ENCODE measurements at places on chromosomes 7 and 10.
A peak's percentile ranks its signal among the peaks of the same experiment; 100 is the strongest.

DNA sequence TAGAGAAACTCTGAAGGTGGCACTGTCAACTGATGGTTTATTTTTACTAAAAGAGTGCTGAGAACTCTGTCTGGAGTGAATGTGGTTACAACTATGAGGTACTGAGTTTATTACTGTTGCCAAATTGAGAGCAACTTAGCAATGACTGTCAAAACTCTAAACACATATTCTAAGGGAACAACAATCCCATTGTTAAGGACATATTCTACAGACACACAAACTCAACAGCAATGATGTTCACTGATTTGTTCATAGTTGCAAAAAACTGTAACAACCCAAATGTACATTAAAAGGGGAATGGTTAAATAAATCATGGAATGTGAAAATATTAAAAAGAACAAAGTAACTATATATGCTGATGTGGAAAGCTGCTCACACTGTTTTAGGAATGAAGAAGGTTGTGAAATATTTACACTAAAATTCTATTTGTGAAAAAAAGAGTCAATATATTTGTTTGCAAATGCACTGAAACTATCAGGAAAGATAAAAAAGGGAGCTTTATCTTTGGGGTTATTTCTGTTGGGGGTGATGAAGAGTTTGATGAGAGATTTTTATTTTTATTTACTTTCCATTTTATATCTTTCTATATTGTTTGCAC is 12.9 kb downstream of the PON2 start:
- DNase-seq, result peak; percentile 25

DNA sequence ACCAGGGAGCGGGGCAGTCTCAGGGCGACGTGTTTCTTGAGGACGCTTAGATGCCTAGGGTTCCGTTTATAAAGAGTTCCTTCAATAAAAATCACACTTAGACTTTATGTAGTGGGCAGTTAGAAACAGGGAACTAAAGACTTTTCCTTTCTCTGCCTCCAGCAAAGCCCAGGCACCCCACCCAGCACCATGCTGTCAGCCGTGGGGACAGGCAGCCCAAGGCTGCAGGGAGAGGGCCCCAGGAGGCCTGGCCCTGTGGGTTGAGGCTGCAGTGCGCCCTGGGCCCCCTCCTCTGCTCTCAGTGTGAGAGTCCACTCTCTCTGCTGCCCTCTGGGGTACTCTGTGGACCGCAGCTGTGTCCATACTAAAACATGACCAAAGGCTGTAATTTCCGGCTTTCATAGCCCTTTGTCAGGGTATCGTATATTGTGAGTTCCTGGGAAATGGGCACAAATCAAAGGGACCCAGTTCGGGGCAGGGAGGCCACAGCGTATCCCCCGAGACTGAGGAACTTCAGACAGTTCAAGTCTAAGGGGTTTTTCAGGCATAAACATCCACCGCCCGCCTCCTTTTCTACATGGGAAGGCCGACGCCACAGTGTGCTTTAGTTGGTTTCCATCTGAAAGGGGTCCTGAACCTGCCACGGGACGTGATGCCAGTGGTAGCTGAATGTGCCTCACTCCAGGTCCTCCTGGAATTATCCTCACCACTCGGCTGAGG is 59.7 kb downstream of the DNAJB6 start:
- no peak for DNase-seq

- DNase-seq, result no peak
These were observed 12.6 kb upstream of the AOAH start for GRCh38 chr7:36736899-36737211.

- peak; percentile 91 for DNase-seq
These were observed 209.7 kb downstream of the SKIDA1 start for GRCh38 chr10:21315645-21316220.

GRCh38 chr7:84817016-84817415 is 369.8 kb downstream of the SEMA3D start:
- no peak for DNase-seq

DNA sequence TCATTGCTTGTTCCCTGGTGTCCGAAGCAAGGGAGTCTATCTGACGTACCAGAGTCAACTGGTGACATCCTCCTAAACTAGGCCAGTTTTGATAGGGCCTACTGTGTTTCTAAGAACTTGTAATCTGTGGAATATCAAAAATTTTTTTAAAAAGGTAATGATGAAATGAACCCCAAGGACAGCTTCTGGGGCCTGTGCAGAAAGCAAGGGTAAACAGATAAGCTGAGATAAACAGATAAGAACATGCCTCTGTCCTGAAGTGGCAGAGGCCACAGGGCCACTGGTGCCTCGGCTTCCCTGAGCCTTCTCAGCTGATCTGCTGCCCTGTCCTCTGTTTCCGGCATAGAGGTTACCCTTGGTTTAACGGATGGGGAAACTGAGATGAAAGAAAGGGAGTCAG is 8.8 kb downstream of the GRK5 start:
- DNase-seq, result no peak

GRCh38 chr7:79421751-79422150 is 31.7 kb downstream of the MAGI2 start:
- DNase-seq, result no peak

DNA sequence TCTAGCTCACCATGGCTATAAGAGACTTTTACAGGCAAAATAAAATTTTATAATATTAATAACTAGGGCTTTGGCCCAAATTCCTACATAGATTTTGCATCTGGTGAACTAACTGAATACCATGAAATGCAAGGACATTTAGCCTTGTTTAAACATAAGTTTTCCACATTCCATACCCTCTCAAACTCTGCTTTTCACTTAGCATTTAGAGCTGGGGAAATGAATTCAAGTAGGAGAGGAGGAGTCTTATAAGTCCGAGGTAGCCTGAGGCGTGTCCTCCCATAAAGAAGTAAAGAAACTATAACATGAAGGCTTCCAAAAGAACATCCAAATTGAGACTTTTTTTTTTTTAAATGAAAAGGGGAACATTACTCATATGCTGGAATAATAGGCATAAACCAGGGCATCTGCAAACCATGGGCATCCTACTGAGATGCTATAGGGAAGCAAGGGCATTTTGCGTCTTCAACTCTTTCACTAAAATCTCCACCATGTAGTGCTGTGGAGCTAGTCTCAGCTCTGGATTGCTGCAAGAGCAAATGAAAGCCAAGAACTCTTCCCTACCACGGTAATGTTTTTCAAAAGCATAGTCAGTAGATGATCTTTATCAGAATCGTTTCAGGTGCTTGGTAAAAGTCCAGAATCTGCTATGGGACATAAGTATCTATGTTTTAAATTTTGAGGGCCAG is 79.1 kb downstream of the PALS2 start:
- no peak for DNase-seq

GRCh38 chr10:129332476-129332875 is 134.6 kb upstream of the MGMT start:
- DNase-seq, result no peak

GRCh38 chr10:8315619-8316021 is 261.1 kb downstream of the GATA3 start:
- DNase-seq, result no peak

DNA sequence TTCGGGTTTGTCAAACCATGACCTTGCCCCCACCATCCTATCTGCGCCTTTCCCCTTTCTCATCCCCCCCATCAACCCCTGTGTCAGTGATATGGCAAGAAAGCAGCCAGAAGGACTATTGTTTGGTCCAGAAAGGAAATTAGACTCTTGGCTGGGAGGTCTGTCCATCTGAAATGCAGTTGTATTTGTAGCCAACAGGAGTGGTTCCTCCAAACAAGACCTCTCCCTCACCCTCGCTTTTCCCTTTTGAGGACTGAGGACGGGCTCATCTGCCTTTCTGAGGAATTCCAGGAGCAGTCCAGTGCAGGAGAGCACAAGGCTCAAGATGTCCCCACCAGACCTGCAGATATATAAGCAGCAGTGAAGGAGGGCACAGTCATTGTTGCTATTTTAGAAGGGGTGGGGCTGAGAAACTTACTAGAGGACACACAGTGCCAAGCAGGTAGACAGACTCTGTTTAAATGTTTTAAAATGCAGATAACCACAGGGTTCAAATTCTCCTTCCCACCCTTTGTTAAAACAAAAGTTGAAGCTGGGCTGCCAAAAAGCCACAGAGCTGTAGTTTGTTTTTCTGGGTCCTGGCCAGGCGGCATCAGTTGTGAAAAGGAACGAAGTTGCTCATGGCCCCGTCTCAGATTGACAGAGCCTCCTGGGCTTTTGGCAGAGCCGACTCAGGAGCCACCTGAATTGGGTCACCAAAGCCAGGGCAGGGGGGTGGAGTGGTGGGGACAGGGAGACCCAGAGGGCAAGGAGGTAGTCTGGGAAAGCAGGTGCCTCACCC is 37.3 kb downstream of the CYP17A1 start:
- DNase-seq, result no peak

DNA sequence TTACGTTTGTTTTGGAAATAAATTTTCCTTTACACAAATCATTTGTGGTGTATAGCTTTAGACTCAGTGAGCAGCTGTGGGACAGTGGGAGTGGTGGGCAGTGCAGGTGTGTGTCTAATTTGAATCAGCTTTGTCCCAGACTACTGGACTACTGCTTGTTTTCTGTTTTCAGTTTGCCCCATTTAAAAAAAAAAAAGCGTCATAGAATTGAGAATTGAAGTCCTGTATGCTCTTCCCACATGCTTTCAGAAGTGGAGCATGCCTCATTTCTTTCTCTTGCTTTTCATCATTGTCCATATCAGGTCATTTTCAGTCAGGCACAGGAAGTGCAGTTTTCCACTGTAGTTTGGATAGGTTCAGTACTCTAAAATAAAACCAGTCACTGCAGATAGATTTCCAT is 66.1 kb downstream of the SHH start:
- DNase-seq, result no peak

- DNase-seq, result no peak
These were observed 453 bp upstream of the GALNT17 start for GRCh38 chr7:71131256-71132126.

- DNase-seq, result peak; percentile 19
These were observed 95.0 kb downstream of the DGKB start for GRCh38 chr7:14807507-14807906.

DNA sequence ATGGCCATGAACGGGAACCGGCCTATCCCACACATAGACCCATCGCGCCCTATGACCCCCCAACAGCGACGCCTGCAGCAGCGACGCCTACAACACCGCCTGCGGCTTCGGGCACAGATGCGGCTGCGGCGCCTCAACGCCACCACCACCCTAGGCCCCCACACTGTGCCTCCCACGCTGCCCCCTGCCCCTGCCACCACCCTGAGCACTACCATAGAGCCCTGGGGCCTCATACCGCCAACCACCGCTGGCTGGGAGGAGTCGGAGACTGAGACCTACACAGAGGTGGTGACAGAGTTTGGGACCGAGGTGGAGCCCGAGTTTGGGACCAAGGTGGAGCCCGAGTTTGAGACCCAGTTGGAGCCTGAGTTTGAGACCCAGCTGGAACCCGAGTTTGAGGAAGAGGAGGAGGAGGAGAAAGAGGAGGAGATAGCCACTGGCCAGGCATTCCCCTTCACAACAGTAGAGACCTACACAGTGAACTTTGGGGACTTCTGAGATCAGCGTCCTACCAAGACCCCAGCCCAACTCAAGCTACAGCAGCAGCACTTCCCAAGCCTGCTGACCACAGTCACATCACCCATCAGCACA is 9.5 kb downstream of the POLD2 start:
- no peak for DNase-seq

DNA sequence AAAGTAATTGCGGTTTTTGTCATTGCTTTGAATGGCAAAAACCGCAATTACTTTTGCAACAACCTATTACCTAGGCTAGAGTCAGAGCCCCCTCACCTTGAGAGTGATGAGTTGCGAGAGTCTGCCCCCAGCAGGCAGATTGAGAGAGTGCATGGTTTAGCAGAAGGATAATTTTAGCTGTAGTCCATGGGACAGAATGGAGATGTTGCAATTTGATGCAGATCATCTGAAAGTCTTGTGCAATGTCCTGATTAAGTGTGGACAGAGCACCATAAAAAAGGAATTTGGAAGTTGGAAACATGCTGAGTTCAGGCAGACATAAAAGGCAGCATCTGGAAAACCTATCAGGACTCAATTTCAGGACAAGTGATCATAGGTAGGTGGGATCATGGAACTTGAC is 48.7 kb downstream of the GPR141 start:
- peak; percentile 27 for DNase-seq

GRCh38 chr7:110943701-110944345 is 147.1 kb upstream of the LRRN3 start:
- DNase-seq, result peak; percentile 86

- peak; percentile 75 for DNase-seq
These were observed 104.0 kb downstream of the TRIL start for GRCh38 chr7:28853834-28854749.

- no peak for DNase-seq
These were observed 4.5 kb upstream of the NPY start for GRCh38 chr7:24279512-24279911.

GRCh38 chr7:124686543-124687171 is 78.9 kb downstream of the GPR37 start:
- no peak for DNase-seq

- peak; percentile 39 for DNase-seq
These were observed 918 bp downstream of the NET1 start for GRCh38 chr10:5413012-5413938.

DNA sequence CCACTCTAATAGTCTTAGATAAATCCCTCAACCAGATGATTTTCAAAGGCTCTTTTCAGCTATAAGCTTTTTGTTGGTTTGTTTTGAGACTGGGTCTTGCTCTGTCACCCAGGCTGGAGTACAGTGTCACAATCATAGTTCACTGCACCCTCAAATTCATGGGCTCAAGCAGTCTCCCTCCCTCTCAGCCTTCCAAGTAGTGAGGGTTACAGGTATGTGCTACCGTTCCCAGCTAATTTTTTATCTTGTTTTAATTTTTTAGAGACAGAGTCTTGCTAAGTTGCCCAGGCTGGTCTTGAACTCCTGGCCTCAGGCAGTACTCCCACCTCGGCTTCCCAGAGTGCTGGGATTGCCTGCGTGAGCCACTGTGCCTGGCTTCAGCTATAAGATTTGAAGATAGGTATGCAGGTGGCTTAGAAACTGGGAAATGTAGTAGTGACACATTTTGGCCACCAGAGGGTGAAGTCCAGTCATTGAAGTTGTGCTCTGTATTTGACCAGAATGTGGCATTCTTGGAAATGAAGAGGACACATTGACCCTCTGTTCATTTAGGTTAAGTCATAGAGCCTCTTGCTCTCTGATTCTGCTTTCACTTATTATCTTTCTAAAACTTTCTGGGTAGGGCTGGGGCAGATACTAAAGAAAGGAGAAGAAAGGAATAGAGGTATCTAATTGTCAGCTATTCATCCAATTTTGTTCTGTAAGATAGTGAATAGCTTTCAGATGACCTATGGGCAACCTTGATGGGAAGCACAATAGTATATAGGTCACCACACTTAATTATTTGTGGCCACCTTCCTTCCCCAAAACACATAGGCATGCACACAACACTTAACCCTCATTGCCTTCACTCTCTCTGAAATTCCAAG is 36.0 kb downstream of the R3HCC1L start:
- peak; percentile 64 for DNase-seq

All from adipocyte (in vitro differentiated cells).